DMS 273 treated with DMSO at 0.1 percent for 48 hours (cell line): ENCODE measurements at places on chromosomes 5 and 9.
A peak's percentile ranks its signal among the peaks of the same experiment; 100 is the strongest.

GRCh38 chr9:136402067-136402466 lies 2.1 kb upstream of the SNAPC4 start:
- no peak for DNase-seq

DNA sequence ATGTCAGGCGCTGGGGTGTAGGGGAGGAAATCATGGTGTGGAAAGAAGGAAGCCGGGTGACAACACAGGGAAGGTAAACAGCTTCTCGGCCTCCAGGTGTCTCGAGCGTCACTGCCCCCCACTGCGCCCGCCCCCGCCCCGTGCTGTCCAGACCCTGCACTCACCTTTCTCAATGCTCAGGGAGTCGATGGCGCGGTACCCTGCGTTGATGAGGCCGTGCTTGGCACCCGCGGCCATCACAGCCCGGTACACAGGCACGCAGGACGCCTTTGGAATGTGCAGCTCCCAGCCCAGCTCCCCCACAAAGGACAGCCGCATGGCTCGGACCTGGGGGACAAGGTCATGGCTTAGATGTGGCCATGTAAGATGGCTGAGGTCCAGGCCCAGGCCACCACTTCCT lies 35.2 kb downstream of the DBH start:
- DNase-seq = no peak

DNA sequence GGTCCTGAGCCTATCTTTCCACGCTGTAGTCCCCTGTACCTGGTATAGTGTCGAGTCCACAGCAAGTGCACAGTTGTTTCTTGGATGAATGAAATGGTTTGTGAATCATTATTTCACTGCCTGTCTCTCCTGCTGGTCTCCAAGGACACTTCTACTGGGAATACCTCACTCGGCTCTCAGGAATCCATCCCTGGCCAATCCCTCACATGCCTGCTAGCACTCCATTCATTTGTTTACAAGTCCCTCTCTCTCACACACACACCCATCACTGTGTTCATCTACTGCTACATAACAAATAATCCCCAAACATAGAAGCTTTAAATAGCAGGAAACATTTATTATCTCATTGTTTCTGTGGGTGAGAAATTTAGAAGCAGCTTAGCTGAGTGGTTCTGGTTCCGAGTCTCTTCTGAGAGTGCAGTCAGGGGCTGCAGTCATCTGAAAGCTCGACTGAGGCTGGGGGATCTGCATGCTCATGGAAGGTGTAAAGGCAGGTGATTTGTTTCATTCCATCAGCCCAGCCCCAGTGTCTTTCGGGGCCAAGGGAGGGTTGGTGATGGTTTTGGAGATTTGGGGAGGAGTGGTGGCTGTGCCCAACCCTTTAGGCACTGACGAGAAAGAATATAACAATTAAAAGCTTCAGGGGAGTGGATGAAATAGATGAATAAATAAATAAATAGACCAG lies 132.7 kb upstream of the IER5L start:
- no peak for DNase-seq

DNA sequence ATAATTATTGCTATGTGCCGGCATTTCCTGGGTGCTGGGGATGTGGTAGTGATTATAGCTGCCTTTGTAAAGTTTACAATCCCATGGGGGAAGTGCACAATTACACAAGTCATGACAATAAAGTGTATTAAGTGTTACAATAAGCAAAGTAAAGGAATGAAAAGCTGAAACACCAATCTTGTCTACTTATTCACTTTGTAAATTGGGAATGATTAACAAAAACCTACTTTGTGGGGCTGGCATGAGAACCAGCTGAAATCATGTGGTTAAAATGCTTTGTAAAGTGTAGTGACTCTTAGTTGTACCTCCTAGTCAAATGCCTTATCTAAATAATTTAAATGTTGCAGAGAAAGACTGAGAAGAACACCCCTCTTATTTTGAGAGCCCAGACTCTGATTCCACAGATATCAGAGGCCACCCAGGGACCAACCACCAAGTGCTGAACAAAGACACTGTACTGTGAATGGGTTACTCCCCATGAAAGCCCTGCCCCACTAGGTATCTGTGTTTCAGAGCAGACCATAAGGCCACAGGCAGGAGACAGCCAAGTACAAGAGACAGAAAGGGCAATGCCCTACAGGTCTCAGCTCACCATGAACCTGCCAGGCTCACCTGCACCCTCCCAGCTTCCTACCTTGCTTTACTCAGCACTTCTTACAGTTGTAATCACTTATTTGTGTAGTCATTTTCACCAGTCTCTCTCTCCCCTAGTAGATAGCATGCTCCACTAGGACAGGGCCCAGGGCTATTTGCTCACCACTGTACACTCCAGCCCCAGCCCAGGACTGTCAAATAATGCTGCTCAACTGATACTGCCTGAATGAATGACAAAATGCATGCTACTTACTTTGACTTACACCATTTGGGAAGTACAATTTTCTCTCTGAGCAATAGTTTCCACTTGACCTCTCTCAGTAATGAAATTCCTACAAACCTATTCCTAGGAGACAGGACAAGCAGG lies 101.6 kb upstream of the APC start:
- no peak for DNase-seq

- no peak for DNase-seq
Measured at GRCh38 chr5:151083081-151083676, 2.3 kb upstream of the TNIP1 start.

- no peak for DNase-seq
Measured at GRCh38 chr5:145774442-145774841, 60.7 kb downstream of the PRELID2 start.

GRCh38 chr5:155460501-155460931 lies 447.0 kb downstream of the KIF4B start:
- no peak for DNase-seq

DNA sequence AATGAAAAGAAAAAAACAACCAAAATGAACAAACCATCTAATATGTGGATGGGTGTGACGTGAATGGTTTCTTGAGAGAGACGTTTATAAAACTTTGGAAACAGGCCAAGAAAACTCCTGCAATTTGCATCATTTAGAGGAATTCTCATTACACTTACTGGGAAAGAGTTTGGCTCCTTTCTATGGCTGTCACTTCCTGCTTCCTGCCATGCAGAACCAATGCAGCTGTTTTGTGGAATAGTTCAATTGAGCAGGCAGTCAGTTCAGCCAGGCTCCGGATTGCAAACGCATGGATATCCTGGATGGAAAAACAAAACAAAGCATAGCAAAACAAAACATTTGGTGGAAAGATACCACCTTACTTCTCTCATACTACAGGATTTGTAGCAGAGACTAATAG lies 36.6 kb downstream of the FAM114A2 start:
- no peak for DNase-seq

- DNase-seq = no peak
Measured at GRCh38 chr5:179258001-179258921, 87.0 kb downstream of the ADAMTS2 start.

DNA sequence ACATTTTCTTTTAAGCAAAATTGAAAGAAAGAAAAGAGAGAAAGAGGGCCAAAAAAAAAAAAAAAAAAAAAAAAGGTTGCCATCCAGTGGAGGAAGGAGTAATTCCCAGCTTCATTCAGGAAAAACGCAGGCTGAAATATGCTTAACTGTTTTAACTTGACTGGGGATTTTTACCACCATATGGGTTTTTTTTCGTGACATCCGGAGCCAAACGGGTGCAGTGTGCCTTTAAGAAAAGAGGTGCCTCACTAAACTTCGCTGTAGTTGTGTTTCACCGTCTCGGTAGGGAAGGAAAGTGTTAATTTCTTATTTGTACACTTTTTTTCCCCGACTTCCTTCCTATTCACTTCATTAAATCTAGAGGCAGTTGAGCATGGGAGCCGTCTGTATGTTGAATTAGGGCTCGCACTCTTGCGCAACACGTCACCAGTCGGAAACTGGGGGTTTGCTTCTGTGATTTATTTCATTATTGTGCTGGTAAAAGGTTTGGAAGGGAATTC lies 143.0 kb downstream of the SMARCA2 start:
- DNase-seq = no peak

DNA sequence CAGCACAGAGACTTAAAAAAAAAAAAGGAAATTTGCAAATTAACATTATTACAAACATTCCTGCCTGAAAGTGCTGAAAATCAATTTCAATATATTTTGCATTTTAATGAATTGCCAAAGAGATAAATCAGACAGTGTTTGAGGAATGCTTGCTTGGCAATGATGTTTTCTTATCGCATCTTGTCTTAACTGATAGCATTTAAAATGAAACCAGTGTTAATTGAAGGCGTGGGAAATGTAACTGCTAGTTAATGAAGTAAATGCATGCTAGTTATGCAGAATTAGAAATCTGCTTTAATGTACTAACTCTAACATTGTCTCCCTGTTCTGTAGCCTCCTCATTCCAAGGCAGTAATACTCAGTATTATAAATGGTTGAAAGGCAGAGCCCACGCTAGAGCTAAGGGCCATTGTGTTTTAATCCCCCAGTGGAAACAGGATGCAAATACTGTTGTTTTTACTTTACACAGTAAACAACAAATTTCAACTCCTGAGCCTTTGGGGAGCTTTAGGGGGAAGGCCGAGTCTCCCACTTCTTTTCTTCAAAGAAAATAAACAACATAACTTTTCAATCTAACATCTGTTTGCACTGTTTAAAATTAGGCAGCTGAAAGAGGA lies 586.9 kb downstream of the TLE4 start:
- no peak for DNase-seq

GRCh38 chr9:134440636-134441226 lies 114.5 kb downstream of the RXRA start:
- no peak for DNase-seq

DNA sequence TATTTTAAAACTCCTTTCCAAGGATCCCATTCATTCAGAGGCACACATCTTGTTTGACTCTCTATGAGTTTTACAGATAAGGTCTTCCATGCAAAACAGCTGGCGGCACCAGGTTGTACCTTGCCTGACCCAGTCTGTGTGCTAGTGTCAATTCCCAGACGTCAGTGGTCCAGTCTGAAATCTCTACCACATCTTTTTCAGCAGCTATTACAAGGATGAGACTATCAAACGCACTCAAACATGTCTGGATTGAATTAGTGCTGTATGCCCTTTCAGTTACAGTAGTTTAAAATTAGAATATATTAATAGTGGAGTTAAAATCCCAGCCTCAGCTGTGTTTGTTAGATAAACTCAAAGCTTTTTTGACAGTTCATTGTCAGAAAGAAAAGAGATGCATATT lies 11.7 kb downstream of the CDC14B start:
- DNase-seq = no peak

GRCh38 chr5:9361835-9362234 lies 184.0 kb downstream of the SEMA5A start:
- peak; percentile 10 for DNase-seq

- DNase-seq = no peak
Measured at GRCh38 chr9:38352530-38353328, 39.8 kb upstream of the ALDH1B1 start.
